ENCODE measurements at places on chromosomes 2 and 18. TPM values are rescaled to one million over a fixed set of nuclear protein-coding genes. Genes with fewer than 3 reads are reported as not detected.

SGO2 gene
- 2.3 TPM for total RNA-seq

CTAGE1 gene
- total RNA-seq = not detected

MERTK gene
- 10.6 TPM for total RNA-seq

GAL3ST2 gene
- not detected for total RNA-seq

IL1B gene
- total RNA-seq = not detected

B3GNT7 gene
- total RNA-seq = 8.1 TPM

SMAD4 gene
- total RNA-seq = 167 TPM

RGPD3 gene
- total RNA-seq = under 0.01 TPM

SPEG gene
- 22.9 TPM for total RNA-seq

CENPA gene
- total RNA-seq = not detected

FAM228A gene
- total RNA-seq = not detected

GRCh38 chr2:13558368-13558767 lies 841.6 kb downstream of the TRIB2 start:
- no peaks in the 10 kb centered on the region for H3K27me3 ChIP-seq
- no peak overlapping the region for H3K27ac ChIP-seq
- no peaks in the 10 kb centered on the region for H3K36me3 ChIP-seq
- no peak overlapping the region for H3K4me3 ChIP-seq
- no peak for DNase-seq
- H3K4me1 ChIP-seq = no peaks in the 10 kb centered on the region

DNA sequence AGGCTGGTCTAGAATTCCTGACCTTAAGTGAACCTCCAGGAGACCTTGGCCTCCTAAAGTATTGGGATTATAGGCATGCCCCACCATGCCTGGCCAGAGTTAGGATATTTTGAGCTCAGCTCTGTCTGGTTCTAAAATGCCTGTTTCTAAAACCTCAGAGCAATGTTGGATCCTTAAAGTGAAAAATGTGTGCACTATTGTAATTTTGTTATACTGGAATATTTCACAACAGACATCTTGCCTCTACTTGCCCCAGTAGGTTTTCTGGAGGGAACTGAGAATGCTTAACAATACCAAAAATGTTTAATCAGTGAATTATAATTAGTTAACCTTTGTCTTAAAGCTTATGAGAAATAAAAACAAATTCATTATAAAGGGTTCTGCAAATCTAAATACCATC lies 144.6 kb upstream of the CCDC195 start:
- no peak overlapping the region for H3K27ac ChIP-seq
- H3K27me3 ChIP-seq = no peaks in the 10 kb centered on the region
- no peaks in the 10 kb centered on the region for H3K36me3 ChIP-seq
- DNase-seq = no peak

DNA sequence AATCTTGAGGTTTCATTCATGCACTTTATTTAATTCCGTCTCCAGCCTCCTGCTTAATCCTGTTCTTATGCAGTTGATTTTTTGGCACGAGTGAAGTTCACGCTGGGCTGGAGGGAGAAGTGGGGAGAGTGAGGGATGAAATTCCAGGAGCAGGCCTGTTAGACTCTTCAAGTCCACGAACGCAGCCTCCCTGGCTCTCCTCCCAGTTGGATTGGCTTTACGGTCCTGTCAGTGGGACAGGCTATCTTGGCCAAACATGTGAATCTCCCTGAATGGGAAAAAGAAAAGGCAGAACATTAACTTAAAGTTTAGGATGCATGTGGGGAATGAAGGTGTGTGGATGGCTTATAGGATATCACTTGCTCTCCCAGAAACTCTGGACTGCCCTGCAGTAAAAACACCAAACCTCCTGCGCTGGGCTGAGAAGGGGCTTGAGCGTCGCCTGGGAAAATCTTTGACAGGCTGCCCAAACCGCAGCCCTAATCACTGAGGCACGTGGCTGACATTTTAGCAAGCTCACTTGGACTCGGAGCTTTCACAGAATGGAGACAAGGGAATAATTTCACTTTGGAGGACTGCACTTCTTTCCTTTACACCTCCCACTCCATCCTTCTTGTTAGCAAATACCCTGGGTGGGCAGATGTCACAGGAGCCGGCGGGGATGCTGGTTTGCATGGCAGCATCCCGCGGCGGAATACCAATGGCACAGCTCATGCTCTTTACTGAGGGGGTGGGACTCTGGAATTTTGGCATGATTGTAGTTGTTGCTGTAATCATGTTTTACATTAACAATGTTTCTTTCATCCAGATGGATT lies 93.9 kb downstream of the ACKR3 start:
- peak; percentile 71 for DNase-seq
- H3K27ac ChIP-seq = peak overlapping the region; percentile 67
- no peak overlapping the region for H3K4me3 ChIP-seq
- H3K36me3 ChIP-seq = no peaks in the 10 kb centered on the region

GRCh38 chr2:173358616-173359015 lies 3.9 kb downstream of the CDCA7 start:
- no peak overlapping the region for H3K27ac ChIP-seq
- no peak overlapping the region for H3K4me3 ChIP-seq
- no peak for DNase-seq
- no peaks in the 10 kb centered on the region for H3K36me3 ChIP-seq
- H3K27me3 ChIP-seq = peaks cover 2% of the 10 kb centered on the region

DNA sequence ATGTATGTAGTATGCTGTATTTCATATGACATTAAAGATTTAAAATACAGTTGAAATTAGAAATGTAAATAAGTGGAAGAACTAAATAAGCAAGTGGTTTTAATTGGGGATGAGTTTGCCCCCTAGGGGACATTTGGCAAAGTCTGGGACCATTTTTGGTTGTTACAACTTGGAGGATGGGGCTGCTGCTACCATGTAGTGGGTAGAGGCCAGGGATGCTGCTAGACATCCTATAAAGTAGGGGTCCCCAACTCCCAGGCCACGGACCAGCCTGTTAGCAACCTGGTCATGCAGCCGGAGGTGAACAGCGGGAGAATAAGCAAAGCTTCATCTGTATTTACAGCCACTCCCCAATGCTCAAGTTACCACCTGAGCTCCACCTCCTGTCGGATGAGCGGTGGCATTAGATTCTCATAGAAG lies 27.9 kb upstream of the ASNSD1 start:
- H3K4me3 ChIP-seq = no peak overlapping the region
- no peaks in the 10 kb centered on the region for H3K36me3 ChIP-seq
- H3K27me3 ChIP-seq = no peaks in the 10 kb centered on the region
- DNase-seq = no peak
- H3K4me1 ChIP-seq = no peaks in the 10 kb centered on the region

- no peaks in the 10 kb centered on the region for H3K27me3 ChIP-seq
- H3K36me3 ChIP-seq = no peaks in the 10 kb centered on the region
- H3K4me3 ChIP-seq = no peak overlapping the region
Observed at GRCh38 chr2:99867770-99868169, 274.6 kb downstream of the AFF3 start.

DNA sequence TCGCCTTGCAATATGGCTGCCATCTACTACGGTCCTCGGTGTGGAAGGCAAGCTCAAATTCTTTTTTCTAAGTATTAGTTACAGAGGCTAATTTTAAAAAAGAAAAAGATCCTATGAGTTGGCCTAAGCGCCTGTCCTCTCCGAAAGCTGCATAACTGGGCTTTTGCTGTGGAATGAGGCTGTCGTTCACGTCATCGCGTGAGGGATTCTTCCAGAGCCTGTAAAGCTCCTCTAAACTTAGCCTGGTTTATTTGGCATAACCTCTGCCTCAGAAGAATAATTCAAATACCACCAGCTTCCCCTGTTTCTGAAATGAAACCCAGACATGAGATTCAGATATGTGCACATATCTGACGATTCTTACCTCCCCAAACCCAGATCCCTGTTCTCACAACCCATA lies 187.4 kb downstream of the DNER start:
- H3K27me3 ChIP-seq = no peaks in the 10 kb centered on the region
- H3K4me1 ChIP-seq = no peaks in the 10 kb centered on the region
- H3K27ac ChIP-seq = no peak overlapping the region
- no peak overlapping the region for H3K4me3 ChIP-seq

DNA sequence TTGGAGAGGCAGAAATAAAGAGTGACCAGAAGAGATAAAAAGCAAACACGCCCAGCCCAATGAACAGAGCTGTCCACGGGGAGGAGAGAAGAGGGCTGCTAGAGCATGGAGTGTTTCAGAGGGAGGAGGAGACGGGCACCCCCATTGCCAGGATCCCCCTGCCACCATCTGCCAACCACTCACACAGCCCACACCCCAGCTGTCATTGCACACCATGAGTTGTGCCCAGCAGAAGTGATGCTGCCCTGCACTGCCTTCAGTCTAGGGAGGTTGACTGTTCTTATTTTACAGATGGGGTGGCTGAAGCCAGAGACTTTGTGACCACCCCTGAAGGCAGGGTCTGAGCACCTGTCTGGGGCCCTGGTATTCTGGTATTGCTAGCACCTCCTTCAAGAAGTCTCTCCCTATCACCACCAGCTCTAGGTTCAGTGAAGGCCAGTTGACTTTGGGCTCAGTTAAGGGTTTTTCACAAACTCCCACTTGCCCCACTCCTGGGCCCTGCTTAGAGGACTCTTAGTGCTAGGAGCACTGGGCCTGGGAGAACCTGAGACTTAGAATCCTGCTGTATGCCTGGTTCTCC lies 2.4 kb downstream of the FABP1 start:
- no peaks in the 10 kb centered on the region for H3K4me1 ChIP-seq
- H3K27me3 ChIP-seq = no peaks in the 10 kb centered on the region
- no peak for DNase-seq

DNA sequence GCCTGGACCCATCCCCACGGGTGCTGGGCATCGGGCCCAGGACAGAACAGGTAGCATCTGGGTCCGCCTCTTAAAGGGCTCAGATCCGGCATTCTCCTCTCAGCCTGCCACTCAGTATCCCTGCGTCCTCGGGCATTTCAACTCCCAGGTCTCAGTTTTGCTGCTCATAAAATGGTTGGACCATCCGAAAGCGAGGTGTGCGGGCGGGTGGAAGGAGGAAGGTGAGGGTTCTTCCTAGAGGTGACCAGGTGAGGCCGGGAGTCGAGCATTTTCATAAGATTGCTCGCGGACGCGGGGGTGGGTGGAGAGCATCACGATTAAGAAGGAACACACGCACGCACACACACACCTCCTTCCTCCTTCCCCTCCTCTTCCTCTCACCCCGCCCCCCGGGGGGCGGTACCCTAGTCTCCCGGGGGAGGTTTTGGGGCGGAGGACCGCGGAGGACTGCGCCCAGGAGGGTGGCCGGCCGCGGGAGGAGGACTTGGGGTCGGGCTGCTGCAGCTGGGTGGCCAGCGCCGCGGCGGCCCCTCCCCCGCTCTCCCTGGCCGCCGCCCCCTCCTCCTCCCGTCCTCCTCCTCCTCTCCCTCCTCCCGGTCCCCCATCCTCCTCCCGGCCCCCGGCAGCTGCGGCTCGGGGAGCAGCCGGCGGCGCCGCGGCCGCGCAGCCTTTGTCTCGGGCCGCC lies 97.9 kb upstream of the GPR45 start:
- H3K4me3 ChIP-seq = no peak overlapping the region
- H3K27ac ChIP-seq = no peak overlapping the region
- peaks cover 11% of the 10 kb centered on the region for H3K4me1 ChIP-seq
- no peaks in the 10 kb centered on the region for H3K36me3 ChIP-seq

GRCh38 chr2:110940376-110940910 lies 180.3 kb upstream of the BCL2L11 start:
- H3K4me3 ChIP-seq = no peak overlapping the region
- no peak overlapping the region for H3K27ac ChIP-seq
- H3K27me3 ChIP-seq = no peaks in the 10 kb centered on the region

DNA sequence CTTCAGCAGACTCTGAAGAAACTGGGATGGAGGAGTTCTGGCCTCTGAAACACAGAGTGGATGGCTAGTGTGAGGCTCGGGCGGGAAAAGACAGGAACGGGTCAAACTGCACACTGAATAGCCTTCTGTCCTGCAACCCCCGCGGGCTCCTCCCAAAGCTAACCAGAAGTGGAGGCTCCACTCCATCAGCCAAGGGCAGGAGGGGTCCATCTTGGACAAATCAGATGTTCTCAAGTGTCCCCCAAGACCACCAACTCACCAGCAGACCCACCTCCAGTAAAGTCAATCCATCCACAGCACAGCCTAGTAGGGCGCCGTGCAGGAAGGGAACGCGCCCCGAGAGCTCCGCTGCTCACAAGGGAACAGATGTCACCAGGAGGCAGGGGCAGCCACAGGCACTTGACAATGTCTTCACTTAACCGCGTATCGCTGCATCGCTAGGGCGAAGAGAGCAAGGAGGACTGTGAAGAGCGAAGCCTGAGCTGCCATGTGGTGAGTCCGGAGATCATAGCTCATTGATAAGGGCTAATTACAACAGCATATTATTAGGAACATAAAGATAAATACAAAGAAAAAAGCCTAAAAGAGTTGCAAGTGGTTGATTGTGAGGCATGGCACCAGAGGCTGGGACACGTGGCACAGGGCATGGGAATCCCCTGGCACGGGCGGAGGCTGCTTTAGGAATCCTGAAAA lies 494.6 kb upstream of the MYT1L start:
- no peaks in the 10 kb centered on the region for H3K27me3 ChIP-seq
- H3K4me1 ChIP-seq = no peaks in the 10 kb centered on the region
- H3K36me3 ChIP-seq = no peaks in the 10 kb centered on the region
- H3K4me3 ChIP-seq = no peak overlapping the region

DNA sequence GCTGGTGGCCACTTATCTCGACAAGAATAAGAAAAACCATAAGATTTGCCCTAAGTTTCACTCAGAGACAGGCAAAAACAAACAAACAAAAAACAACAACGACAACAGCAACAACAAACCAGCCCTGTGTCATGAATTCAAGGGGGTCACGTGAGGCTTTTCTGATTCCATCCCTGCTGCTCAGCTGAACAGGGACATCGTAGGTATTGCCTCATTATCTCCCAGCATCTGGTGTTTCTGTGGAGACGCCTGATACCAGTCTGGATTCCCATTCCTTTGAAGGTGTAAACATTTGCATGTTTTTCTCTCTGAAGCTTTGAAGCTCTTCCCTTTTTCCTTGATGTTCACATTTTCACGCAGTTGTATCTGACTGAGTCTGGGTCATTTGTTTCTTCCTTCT lies 117.4 kb downstream of the KCNF1 start:
- H3K4me1 ChIP-seq = no peaks in the 10 kb centered on the region
- no peak for DNase-seq
- no peaks in the 10 kb centered on the region for H3K27me3 ChIP-seq
- H3K4me3 ChIP-seq = no peak overlapping the region
- H3K27ac ChIP-seq = no peak overlapping the region
- no peaks in the 10 kb centered on the region for H3K36me3 ChIP-seq

GRCh38 chr18:12479982-12480381 lies 72.3 kb downstream of the PRELID3A start:
- H3K4me3 ChIP-seq = no peak overlapping the region
- no peaks in the 10 kb centered on the region for H3K27me3 ChIP-seq
- H3K36me3 ChIP-seq = no peaks in the 10 kb centered on the region
- no peak for DNase-seq
- H3K27ac ChIP-seq = no peak overlapping the region

DNA sequence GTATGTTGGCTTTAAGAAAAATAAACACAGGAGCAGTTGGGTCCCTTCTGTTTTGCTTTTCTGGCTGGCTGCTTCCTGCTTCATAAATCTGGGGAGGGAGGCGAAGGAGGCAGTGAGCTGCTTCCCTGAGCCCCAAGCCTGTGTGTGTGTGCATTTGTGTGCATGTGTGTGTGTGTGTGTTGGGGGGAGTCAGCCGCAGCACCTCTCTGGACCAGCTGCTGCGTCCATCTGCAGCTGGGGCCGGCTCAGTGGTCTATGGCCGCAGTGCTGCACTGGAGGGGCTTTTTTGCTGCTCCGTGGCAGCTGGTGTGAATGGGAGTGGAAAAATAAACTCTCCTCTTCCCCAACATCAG lies 192.3 kb downstream of the RNF144A start:
- no peaks in the 10 kb centered on the region for H3K4me1 ChIP-seq
- H3K27ac ChIP-seq = no peak overlapping the region
- no peak overlapping the region for H3K4me3 ChIP-seq
- no peaks in the 10 kb centered on the region for H3K27me3 ChIP-seq

GRCh38 chr2:127398239-127398590 lies 10.4 kb upstream of the MAP3K2 start:
- no peak overlapping the region for H3K4me3 ChIP-seq
- H3K36me3 ChIP-seq = no peaks in the 10 kb centered on the region
- DNase-seq = peak; percentile 59
- H3K27me3 ChIP-seq = no peaks in the 10 kb centered on the region
- no peaks in the 10 kb centered on the region for H3K4me1 ChIP-seq
- H3K27ac ChIP-seq = no peak overlapping the region

Measured in uterus (tissue), 4 donors.